ENCODE measurements at places on chromosomes 5 and 9.

DNA sequence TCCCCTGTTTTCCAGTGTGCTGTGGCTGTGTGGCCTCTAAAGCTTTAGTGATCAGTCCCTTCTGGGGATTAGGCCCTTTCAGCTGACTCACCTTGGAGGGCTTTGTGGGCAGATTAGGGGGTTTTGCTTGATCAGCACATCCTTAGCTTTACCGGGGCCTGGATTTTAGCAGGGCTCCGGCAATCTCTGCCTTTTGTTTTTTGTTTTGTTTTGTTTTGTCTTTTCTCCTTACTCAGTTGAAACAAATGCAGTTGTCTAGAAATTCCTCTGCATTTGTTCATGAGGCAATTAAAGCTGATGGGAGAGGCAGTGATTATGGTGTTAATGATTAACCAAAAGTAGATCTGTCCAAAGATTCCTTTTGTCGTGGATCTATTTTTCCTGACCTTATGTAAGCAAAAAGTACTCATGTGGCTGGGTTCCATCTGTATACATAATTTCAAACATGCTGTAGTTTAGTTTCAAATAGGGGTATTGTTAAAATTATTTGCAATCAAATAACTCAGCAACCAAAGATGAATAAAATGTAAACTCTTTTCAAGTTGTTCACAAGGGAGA, 5.2 kb upstream of the TDRD7 start:
- DNase-seq: no peak

DNA sequence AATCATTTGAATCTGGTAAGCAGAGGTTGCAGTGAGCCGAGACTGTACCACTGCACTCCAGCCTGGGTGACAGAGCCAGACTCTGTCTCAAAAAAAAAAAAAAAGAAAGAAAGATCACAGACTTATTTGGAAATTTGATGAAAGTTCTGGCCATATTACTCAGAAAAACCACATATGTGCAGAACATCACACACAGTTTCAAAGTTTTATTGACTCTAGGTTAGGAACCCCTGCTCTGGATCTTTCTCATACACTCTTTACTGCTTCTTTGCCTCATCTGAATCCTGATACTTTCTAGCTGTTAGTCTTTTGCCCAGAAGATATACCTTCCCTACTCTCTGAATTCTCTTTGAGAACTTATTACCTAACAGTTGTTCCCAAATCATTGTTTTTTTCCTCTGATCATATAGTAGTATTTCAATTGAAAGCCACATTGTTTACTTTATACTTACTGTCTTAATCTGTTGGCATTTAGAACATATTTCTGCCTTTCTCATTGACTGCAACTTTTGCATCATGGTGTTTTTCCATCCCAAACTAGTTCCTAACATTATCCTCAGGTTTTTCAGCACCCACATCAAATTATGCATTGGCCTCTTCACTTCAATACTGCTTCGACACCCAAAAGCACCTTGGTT, 68.7 kb downstream of the LNPEP start:
- DNase-seq: no peak

DNA sequence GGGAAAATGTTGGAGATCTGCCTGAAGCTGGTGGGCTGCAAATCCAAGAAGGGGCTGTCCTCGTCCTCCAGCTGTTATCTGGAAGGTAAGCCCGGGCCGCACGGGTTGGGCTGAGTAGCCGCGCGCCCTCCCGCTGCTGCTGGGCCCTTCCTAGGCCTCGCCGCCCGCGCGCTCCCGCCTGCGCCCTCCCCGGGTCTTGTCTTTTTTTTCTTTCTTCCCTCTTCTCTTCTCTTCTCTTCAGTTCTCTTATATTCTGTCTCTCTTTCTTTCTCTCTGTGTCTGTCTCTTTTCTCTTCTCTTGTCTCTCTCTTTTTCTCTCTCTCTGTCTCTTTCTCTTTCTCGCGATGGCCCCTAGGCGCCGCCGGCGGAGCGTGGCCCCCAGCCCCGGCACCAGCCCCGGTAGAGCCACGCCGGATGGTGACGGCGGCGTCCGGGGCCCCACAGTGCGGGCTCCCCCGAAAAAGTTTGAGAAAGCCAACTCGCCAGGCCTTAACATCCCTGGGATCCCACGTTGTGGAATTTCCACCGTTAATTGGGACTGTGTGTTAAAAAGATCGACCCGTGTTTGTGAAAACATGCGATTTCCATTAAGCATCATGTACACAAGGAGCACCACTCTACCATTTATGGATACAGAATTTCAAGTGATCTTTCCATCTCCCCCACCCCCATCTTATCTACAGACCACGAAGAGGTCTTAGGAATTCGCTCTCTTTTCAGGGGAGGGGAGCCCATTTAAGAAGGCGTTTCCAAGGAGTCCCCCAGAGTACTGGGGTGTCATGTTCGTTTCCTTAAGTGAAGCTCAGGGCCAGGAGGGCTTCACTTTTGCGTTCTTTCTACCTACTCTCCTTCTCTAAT, 616 bp downstream of the ABL1 start:
- peak; percentile 6 for DNase-seq

- DNase-seq: no peak
Measured at GRCh38 chr9:111925784-111926183, 29.2 kb downstream of the UGCG start.

DNA sequence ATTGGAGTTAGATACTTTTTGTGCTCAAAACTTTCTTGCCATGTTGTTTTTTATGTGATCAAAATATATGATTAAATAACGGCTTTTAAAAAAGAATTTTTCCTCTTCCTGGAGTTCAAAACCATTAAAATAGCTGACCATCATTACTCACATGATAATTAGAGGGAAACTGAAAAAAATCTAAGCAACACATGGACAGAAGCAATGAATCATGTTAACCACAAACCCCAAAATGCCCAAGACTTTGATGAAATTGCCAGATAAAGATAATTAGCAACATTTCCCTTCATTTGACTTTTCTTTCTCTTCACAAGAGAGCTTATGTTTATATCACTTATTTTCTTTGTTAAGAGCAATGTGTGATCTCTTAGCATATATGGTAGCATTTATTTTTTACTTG, 1294.2 kb downstream of the EFNA5 start:
- DNase-seq: no peak

GRCh38 chr9:97855486-97855875, 2.5 kb downstream of the FOXE1 start:
- DNase-seq: no peak

DNA sequence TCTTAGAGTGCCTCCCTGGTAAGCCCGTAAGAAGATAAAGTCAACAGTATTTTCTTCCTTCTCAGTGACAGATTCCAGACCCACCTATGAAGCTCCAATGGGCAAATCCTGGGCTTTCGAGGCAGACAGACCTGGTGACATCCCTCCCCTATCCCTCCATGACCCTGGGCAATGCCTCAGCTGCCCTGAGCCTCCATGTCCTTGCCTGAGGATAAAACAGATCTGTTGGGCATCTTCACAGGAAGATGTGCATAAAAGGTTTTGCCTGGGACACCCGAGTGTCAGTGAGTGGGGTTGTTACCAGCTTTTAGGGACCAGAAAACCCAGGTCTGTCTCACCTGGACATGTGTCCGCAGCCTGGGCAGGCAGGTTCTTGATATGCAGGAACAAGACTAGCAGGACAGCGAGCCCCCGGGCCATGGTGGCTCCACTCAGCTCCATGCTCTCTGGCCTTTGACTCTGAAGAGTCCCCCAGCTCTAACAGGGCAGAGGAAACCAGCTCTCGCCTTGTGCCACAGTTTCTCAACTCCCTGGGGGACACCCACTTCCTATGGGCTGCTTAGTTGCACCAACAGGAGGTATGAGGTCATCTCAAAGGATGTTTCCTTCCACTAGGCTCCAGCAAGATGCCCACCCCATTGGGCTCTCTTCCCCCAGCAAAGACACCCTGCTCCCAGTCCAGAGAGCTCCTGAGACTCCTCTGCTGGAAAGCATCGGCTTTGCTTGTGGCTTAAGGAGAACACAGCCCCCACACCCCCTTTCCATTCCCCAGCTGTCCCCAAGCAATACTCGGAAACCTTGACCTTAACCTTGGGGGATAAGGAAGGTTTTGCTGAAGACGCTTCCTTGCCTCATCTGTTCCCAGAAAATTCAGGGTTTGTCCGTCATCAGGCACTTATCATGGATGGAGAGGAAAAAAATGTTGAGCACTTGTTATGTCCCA, at the start of gene FCN1:
Gene FCN1, minus strand, starts transcription at position 482 of the 943 bp plus-strand sequence. Its CDS starts 41 bp downstream, at position 441.
- DNase-seq: no peak

DNA sequence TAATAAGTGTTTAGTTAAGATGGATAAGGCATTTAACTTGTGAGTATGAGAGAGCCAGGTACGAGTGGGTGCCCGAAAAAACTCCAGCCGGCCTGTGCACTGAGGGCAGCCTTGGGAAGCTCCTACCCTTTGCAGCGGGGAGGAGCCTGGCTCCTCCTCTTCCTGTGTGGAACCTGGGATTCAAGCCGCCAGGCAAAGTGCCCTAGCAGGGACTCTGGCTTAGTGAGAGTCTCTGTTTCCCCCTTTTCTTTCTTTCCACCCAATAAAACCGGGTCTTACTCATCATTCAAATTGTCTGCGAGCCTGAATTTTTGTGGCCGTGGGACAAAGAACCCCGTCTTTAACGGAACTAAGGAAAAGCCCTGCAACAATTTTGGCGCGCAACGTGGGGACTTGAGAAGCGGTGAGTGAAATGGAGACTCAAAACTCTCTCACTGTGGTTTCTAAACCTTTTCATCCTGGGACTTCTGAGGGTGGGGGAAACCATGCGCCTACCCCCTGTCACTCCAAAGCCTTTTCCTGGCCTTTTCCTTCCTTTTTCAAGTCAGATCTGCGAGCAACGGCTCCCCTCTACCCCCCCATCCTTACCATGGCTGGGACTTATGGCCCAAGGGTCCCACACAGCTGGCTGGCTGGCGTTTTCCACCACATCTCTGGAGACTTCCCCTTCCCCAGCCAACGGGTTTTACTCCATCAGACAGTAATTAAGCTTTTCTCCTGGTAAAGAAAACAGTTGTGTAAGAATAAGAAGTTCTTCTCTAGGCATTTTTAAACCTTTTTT, 535.7 kb upstream of the ACO1 start:
- DNase-seq: no peak

DNA sequence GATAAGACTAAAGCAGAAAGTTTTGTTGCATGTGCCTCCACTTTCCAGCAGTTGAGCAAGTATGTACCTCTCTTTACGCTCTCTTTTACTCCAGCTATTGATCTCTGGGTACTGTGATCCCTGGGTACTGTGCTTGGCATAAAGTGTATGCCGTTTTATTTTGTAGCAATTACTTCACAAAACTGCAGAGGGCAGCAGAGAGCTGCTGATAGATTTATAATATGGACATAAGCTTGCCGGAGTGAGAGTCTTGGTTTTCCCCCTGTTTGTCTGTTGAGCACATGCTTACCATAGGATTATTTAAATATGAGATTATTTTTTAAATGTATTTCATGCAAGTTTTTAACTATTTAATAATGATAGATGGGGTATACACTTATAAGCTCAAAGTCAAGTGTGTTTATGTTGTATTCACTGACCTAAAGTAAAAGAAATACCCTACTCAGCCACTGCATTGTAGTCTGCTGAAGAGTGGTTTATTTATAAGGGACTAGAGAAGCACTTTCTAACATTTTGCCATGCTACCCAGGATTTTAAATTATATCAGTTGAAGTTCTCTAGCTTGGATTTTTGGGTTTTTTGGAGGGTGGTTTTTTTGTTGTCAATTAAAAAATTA, 13.0 kb downstream of the TTC1 start:
- peak; percentile 16 for DNase-seq

GRCh38 chr9:38527503-38527902, 92.9 kb downstream of the ANKRD18A start:
- DNase-seq: no peak

- no peak for DNase-seq
Measured at GRCh38 chr5:159917994-159918393, 1.7 kb downstream of the ADRA1B start.

DNA sequence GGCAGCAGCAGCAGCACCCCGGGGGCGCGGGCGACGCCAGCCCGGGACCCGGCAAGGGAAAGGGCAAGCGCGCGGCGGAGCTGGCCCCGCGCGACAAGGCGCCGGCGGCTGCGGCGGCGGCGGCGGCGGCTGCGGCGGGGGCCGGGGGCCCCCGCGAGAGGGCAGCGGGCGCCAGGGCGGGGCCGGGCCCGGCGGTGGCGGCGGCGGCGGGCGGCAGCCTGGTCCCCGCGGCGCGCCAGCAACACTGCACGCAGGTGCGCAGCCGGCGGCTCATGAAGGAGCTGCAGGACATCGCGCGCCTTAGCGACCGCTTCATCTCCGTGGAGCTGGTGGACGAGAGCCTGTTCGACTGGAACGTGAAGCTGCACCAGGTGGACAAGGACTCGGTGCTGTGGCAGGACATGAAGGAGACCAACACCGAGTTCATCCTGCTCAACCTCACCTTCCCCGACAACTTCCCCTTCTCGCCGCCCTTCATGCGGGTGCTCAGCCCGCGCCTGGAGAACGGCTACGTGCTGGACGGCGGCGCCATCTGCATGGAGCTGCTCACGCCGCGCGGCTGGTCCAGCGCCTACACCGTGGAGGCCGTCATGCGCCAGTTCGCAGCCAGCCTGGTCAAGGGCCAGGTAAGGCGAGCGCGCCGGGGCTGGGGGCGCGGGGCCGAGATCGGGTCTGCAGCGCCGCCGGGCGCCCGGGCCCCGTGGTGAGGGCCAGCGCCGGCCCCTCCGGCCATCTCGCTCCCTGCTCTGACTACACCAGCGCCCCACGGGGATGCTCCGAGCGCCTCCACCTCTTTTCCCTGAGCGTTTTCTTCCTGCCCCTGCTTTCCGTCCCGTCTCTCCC, at the start of gene UBE2QL1:
Gene UBE2QL1, plus strand, starts transcription at position 238 of the 843 bp plus-strand sequence. Its CDS starts 35 bp downstream, at position 273.
- no peak for DNase-seq

DNA sequence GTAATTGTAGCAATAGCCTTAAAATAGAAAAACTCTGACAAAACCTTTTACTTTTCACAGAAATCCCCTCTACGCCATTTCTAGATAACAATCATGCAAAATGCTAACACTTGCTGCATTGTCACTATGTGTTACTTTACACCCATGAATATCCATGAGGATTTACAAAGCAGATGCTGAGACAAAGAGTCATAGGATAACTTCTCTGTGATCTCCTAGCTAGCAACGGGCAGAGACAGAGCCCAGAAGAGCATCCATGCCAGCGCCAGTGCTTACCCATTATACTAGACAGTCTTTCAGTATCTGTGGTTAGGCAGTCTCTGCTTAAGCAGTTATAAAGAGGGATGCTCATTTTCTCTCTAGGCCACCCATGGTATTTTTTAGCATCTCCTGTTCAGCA, 474.1 kb downstream of the CAAP1 start:
- no peak for DNase-seq
